ENCODE measurements at places on chromosomes 7 and 10.
A peak's percentile ranks its signal among the peaks of the same experiment; 100 is the strongest.

- no peak for DNase-seq
Measured at GRCh38 chr7:26101361-26102151, 50.4 kb upstream of the NFE2L3 start.

GRCh38 chr10:10126218-10126617 is 891.5 kb upstream of the CELF2 start:
- DNase-seq, result peak; percentile 52

- DNase-seq, result no peak
Measured at GRCh38 chr7:85749696-85750453, 563.0 kb upstream of the SEMA3D start.

- peak; percentile 90 for DNase-seq
Measured at GRCh38 chr10:26780793-26781601, 79.8 kb downstream of the ABI1 start.

DNA sequence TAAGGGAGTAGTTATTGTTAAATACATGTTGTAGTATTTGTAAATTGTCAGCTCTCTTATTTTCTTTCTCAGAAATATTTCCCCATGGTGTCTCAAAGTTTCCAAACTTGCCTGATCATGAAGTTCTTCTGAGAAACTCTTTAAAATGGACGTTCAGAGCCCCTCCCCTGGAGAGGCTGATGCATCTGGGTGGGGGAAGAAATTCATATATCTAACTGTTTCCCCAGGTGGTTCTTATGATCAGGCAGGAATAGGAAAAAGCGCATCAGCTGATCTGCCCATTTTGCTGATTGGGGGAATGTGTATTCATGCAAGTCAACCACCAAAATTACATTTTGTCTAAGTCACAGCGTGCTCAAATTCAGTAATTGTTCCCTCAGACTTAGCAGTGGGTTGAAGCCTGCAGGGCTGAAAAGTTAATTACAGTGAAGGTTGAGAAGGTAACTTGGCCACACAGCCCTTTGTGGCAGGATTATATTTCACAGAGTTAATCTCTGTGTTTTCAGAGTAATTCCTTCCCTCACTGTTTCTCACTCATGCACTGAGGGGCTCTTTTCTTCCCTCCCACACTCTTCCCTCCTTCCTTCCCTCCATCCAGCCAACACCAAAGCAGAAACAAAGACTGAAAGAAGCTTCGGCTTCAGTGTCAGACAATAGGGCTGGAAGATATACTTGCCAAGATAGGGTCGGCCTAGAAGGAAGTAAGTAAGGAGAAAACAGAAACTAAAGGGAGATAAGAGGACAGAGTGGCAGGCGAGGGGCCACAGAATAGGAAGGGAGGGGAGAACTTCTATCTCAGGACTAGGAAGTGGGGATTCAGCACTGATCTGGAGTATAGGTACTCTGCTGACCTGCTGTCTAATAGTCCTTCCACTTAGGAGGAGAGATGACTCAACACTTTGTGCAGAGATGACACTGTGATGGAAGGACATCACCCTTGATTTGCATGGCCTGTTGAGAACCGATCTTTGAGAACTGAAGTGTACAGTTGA is 50.5 kb upstream of the STARD3NL start:
- DNase-seq, result no peak

DNA sequence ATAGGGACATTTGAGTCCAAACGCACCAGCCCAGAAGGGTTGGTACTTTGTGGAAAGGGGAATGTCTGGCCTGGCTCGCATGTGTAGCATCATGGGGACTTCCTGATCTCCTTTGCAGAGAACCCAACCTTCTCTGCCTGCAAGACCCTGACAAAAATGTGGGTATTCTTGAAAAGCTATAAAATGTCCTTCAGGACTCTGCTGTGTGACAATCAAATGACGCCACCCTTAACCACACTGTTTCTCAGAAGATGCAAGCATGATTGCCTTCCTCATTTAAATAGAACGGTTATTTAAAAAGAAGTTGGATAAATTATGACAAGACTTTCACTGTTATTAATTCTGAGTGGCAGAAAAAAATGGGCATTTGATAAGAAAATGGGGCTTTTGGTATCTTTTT is 15.1 kb upstream of the GPR15LG start:
- no peak for DNase-seq

DNA sequence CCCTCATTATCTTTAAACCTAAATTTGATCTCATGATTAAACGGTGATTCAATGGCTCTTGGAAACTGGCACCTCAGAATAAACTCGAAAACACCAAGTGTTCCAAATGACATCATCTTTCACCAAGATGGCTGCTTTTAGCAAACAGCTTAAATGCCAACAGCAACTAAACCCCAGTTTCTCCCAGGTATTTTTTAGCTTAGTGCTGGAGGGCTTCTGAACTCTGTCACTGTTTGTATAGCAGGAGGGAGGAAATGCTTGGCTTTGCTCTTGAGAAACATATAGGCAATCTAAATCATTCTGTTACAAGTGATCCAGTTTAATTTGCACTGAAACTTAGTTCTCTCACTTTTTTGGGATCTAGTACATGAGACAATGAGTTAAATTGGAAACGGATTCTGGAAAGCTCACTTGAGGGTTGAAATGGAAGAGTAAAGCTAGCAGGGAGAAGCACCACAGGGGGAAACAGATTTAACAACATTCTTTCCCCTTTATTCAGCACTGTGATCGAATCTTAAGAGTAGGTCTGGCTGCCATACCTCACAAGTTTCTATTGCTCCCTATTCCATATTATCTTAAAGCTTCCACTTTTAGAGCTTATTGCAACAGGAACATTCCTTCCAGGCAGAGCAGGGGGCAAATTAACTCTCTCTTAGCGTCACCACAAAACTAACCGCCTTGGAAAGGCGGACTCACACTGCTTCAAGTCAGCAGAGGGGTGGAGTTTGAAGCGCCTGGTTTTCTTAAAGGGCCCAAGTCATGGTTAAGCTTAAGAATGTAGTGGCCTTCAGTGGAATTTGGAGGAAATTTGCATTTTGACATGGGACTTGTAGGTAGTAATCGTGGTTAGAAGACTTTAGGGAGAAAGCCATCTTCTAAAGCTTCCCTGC is 1.8 kb upstream of the CCDC6 start:
- peak; percentile 94 for DNase-seq
